T-helper 22 cell (primary cell): ENCODE measurements at places on chromosomes 1 and 21.

- DNase-seq: no peak
Measured at GRCh38 chr1:154821083-154821482, 49.0 kb downstream of the KCNN3 start.

DNA sequence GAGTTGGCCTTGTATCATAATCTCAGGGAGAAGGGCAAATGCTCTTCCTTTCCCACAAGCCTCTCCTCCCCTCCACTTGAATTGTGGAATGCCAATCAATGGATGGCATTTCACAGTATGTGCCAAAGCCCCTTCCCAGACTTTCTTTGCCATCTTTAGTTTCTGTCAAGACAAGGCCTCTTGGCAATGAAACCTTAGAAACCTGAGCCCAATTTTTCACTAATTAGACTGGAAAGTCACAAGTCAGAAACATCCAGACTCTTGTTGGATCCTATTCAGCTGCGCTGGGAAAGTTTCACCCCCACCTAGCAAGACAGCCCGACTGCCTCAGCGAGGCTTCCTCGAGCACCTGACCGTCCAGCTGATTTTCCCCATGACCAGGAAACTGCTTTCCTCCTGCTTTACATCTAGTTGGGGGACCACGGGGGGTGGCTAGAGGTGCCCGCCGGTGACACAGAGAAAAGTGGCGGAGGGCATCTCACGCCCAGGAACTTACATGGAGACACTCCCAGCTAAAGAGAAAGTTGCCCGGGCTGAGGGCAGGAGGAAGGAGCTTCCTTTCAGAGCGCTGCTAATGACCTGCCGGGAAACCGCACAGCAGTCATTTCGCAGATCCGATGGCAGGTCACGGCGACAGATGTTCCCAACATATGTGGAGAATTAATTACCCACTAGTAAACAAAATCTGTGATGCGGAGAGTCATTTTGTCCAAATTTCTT lies 302.6 kb upstream of the RRP15 start:
- no peak for DNase-seq

- DNase-seq: no peak
Measured at GRCh38 chr1:61609040-61609439, 115.9 kb downstream of the TM2D1 start.

- DNase-seq: no peak
Measured at GRCh38 chr1:116819081-116819480, 64.9 kb downstream of the CD2 start.

GRCh38 chr1:229122606-229123005 lies 148.3 kb upstream of the RAB4A start:
- no peak for DNase-seq
